ENCODE measurements at places on chromosomes 4 and X.

GRCh38 chr4:99507349-99507748 lies 3.5 kb upstream of the C4orf17 start:
- no peak for DNase-seq

DNA sequence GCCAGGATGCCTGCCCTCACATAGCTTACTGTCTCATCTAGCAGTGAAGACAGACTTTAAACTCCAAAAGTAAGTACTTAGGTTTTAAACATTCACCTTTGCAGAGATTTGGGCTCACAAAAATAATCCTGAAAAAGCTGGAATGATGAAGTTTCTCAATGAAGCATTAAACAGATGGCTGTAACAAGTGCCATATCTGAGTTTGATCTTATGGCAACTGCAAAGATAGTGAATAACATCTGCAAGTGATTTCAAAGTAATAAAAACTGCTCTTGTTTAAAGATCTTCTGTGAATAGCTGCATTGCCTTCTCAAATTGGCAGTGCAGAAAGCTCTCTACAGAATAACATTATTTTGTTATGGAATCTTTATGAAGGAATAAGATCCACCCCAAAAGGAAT lies 271.2 kb upstream of the SMIM31 start:
- DNase-seq, result no peak

GRCh38 chrX:80216086-80216485 lies 201.5 kb downstream of the TBX22 start:
- DNase-seq, result no peak

- DNase-seq, result peak; percentile 20
These were observed 149.6 kb upstream of the MID1 start for GRCh38 chrX:10769696-10770619.

DNA sequence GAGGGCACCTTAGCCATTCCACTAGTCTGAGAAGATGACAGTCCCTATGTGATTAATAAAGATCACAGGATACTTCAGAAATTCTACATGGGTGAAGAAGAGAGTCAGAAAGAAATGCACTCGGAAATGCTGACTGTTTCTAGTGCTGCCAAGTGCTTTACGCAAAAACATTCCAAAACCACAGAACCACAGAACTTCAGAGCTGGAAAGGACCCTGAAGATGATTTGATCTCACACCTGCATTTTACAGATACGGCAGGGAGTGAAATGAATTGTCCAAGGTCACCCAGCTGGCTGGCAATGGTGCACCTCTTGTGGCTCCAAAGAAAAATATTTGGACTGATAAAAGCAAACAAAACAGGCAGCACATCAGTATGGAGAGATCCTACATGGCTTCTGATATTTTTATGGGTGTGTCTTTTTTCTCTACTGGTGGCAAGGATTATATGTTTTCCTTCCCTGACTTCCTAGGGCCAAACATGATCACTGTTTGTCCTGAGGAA lies 115.9 kb downstream of the MAML3 start:
- DNase-seq, result no peak

DNA sequence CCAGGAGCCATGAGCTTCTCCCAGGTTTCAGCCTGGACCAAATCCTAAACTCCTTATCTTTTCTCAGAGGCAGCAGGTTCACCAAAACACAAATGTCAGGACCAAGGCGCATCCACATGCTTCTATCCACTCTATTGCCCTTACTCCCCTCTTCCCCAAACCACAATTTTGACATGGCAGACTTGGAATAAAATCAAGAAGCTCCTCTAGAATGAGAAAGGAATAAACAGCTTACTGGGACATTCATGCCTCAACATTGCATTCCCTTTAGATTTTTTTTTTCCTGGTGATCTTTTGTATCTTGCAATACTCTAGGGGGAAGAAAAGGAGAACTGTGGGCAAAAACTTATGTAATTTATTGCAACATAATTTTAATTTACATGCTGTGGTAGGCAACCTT lies 119.1 kb downstream of the TSPAN5 start:
- DNase-seq, result no peak

- no peak for DNase-seq
These were observed 222.2 kb downstream of the KCNIP4 start for GRCh38 chr4:21726255-21726815.

DNA sequence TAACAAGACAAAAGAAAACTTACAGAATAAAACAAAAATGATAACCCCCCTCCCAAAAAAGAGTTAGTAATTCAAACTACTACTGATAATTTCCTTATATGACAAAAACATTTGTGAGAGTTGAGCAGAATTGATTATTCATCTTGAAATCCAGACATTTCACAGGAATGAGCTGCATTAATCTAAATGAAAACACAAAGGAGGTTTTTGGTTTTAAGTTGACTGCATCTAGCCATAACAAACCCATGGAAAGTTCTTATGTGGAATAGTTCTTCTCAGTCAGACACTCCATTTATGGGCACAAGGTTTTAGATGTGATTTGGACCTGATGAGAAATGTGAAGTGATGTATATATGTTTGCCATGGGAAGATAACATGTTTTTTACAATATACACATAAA lies 95.4 kb downstream of the VCX2 start:
- no peak for DNase-seq

DNA sequence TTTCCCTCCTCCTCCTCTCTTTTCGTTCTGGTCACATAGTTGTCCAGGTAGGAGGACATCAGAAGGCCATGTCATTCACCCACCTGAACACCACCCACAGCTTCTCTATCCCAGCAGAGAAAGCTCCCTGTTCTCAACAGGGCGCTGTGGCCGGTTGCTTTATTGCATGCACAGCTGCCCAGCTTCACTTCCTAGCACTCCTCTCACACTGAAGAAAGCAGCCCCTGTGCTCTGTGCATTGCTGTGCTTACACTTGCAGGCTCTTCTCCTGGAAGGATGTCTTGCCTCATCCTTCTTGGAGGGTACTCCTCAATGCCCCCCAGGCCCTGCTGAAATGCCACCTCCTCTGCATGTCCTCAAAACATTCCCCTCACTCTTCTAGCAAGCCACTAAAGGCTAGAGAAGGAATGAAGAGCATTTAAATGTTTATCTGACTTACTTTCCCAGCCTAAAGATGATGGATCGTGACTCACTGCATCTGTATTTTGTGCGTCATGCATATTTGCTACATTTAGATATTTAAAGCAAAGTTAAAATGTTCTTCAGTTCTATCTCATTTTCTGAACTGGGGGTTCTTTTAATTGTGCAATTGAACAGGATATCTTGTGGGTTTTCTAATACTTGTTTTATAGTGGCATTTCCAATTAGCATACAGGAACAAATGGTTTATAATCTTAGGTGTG lies 186.4 kb upstream of the PUDP start:
- no peak for DNase-seq

- no peak for DNase-seq
These were observed 59.3 kb downstream of the PSAPL1 start for GRCh38 chr4:7375427-7375826.

- no peak for DNase-seq
These were observed 50.0 kb downstream of the SLC7A11 start for GRCh38 chr4:138192113-138192512.

DNA sequence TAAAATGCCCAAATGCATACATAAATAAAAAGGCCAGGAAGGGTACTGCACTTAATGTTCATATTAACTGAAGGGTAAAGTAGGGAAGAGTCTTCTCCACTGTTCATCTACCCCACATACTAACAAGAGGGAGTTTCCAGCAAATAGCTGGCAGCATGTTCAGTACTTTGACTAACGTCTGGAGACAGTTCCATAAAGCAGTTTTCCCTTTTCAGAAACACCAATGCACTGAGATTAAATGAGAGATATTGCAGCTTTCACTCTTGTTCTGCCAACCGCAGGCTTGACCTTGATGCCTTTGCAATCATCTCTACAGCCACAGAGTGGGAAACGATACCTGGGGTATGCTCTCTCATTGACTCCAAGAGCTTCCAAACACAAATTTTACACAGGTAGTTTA lies 2123.1 kb upstream of the TENM3 start:
- no peak for DNase-seq

DNA sequence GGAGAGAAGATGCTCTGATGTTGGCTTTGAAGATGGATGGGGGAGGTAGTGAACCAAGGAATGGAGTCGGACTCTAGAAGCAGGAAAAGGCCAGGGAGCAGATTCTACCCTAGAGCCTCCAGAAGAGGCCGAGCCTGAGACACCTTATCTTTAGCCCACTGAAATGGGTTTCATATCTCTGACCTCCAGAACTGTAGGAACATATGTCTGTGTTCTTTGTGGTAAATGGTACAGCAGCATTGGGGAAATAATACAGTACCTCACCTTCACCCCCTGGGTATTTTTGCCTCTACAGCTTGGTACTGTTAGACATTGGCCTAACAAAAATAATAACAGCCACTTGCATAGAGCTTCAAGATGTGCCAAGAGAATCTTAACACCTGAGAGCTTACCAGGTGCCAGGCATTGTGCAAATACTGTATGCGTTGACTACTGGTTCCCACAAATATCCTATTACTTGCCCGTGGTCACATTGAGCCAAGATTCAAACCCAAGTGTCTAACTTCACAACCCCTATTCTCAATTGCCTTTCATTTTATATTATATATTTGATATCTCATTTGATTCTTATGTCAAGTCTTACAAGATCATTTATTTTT lies 57.0 kb upstream of the PGM2 start:
- no peak for DNase-seq

- no peak for DNase-seq
These were observed 97.1 kb downstream of the GPR143 start for GRCh38 chrX:9668537-9668936.

DNA sequence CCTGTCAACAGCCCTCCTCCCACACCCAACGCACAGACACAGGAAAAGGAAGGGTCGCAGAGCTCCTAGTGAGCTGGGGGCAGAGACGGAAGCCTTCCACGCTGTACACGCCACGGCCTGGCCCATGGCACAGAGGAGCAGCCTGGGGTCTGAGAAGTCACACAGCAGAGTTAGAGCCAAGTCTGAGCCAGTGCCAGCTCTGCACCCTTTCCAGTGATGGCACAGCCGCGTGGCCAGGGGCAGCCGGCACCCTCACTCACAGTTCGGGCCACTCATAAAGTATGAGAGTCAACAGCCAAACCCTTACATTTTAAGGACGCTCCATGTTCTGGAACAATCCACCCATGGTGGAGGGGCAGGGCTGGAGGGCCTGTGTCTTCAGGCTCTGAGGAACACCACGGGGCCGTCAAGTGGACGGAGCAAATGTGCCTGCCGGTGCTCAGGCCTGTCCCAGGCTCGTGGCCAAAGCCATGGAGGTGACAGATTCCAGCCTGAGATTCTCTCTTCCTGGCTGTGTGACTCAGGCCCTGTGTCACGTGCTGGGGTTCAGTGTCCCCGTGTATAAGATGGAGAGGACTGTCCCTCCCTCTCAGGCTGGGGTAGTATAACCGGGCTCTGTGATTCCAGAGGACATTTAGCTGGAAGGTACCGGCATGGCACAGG lies 91.2 kb downstream of the ABLIM2 start:
- no peak for DNase-seq

DNA sequence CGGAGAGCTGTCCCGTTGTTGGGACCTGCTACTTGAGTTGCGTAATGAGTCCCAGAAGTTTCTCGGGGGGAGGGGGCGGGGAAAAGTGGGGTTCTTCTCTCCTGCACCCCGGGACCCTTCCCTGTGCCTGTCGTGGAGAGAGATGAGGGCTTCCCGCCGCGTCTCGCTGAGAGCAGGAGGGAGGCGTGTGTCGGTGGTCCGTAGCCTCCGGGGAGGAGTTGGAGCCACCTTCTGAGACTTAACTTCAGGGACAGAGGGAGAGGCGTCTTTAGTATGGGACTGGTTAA lies 698 bp downstream of the AFF1 start:
- no peak for DNase-seq

GRCh38 chr4:180203349-180203748 lies 2039.9 kb upstream of the TENM3 start:
- no peak for DNase-seq

DNA sequence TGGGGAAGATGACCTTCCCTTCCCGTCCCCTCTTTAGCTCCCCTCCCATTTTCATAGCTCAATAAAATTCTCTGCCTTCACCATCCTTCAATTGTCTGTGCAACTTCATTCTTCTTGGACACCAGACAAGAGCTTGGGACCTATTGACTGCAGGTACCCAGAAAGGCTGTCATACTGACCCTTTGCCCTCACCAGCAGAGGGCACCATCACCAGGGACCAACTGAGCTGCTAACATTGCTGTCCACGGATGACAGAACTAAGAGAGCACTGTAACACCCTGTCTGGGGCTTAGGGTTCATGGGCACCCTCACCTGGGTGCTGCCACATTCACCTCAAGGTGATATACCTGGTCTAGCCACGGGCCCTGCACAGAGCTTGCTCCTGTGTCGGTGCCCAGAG lies 141.3 kb upstream of the VCX3B start:
- DNase-seq, result no peak

GRCh38 chrX:37453821-37454220 lies 104.7 kb downstream of the PRRG1 start:
- DNase-seq, result no peak

DNA sequence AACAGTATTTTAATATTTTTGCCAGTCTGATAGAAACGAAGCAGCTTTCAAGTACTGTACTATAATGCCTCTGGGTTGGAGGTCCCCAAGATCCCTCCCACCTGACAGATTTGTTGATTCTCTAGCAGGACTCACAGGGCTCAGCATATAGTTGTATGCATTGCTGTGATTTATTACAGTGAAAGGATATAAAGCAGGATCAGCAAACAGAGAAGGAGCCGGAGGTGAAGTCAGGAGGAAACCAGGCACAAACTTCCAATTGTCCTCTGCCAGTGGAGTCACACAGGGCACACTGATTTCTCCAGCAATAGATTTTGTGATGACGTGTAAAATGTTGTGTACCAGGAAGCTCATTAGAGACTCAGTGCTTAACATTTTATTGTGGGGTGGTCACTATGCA lies 19.0 kb downstream of the USP53 start:
- no peak for DNase-seq

DNA sequence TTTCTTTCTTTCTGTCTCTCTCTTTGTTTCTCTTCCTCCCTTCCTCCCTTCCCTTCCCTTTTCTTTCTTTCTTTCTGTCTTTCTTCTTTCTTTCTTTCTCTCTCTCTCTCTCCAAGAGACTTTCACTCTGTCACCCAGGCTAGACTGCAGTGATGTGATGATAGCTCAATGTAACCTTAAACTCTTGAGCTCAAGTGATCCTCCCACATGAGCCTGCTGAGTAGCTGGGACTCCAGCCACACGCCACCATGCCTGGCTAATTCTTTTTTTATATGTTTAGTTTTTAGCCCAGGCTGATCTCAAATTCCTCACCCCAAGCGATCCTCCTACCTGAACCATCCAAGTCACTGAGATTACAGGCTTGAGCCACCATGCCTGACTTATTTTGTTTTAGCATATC lies 64.3 kb upstream of the EMCN start:
- no peak for DNase-seq
